ENCODE measurements at places on chromosomes 12 and 14.

DNA sequence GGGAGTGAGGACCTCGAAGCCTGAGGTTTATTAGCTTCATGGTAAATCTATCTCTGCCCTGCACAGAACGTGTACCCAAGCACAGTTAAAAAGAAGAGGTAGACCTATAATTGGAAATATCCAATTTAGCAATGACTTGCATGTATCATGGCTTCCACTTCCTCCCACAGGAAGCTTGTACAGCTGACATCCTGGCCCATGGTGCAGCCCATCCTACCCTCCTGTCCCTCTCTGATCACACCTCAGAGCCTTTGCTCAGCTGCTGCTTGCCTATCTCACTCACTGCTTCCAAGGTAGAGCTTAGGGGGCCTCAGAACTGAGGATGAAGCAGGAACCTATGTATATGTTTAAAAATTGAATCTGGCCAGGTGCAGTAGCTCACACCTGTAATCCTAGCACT lies 4.3 kb upstream of the BCDIN3D start:
- DNase-seq: no peak

- DNase-seq: peak; percentile 16
Measured at GRCh38 chr12:69243099-69244084, 4.0 kb downstream of the CPSF6 start.

DNA sequence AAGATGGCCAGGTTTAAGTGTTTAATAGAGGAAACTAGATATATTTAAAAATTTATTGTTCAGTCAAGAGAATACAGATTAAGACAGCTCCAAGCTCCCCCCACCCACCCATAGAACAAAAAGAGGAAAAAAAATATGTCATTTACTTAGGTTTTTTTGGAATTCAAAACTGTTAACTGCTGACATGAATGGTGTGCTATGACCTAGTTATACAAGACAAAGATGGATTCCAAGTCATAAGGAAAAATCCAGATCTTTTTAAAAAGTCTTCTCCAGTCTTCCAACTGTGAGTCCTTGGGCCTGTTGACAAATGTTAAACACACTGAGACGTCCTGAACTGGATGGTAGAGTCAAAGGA lies 1.3 kb upstream of the SETD1B start:
- DNase-seq: no peak

- no peak for DNase-seq
Measured at GRCh38 chr12:72274931-72275330, 2.8 kb downstream of the TRHDE start.

DNA sequence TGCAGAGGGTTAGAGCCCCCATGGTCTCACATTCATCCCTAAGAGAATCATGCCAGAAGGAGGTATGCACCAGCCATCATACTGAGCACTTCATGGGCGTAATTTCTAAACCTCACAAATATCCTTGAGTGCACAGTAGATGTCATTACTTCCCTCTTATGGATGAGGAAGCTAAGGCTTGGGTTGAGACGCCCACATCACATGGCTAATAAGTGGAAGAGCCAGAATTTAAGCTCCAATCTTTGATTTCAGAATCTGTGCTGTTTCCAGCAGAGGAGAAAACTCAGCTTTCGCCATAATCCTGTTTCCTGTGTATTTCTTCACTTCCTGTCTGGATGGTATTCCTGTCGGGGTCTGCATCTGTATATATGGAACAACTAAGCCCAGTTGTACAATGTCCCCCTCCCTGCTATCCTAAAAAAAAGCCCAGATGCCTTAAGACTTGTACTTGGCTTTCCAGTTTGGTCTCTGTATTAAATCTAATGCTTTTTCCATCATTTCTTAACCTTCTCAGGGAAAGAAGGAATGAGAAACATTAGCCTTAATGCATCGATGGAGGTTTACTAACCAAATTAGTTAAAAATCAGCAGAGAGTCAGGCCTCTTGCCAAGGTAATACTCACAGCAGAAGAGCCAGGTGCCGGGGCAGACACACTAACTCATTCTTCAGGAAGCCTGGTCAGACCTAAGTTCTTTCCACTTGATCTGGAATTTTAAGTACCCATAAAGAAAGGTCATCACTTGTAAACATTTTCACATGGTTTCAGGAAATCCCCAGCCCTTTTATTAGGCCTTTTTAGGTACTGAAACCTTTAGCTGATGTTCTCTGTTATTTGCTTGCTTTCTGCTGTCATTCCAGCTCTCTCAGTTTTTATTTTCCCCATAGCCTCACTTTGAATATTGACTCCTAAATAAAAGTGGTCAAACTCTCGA lies 5.3 kb downstream of the ISCU start:
- no peak for DNase-seq

DNA sequence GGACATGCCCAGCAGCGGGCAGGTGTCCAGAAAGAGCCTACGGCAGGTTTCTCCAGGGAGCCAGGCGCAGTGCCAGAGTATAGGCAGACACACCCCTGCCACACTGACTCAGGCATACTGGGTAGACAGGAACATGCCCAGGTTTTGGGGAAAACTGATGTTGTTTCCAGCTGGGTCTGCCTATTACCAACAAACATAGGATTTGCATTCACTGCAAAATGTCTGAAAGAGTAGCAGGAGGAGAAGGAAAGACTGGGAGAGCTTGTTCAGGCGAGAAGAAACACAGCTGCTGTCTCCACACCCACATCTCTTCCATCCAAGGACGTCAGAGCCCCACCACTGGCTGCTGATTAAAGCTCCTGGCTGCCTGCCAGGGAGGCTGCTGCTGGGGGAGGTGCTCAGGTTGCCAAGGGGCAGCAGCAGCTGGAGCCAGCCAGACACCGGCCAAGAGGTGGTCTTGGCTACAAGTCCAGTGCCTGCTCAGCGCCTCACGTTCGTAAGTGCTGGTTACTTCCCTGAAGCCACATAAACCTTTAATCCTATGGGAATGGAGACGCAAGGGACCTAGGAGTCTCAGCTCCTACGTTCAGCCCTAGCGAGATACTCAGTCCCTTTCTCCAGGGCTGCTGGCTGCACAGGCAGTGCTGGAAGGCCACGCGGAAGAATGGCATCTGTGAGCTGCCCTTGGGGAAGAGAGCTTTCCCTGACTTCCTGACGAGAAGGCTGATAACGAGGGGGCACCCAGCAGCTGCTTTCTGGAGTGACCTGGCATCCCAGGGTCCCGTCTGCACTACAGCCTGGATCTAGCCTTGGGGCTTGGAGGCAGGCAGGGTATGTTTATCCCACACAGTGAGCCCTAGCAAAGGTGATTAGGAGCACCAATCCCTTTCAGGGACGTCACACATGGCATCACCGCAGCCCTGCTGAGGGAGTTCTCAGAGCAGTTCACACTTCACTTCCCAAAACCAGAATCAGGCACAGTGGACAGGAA lies 58.1 kb downstream of the PLEKHG3 start:
- DNase-seq: no peak

DNA sequence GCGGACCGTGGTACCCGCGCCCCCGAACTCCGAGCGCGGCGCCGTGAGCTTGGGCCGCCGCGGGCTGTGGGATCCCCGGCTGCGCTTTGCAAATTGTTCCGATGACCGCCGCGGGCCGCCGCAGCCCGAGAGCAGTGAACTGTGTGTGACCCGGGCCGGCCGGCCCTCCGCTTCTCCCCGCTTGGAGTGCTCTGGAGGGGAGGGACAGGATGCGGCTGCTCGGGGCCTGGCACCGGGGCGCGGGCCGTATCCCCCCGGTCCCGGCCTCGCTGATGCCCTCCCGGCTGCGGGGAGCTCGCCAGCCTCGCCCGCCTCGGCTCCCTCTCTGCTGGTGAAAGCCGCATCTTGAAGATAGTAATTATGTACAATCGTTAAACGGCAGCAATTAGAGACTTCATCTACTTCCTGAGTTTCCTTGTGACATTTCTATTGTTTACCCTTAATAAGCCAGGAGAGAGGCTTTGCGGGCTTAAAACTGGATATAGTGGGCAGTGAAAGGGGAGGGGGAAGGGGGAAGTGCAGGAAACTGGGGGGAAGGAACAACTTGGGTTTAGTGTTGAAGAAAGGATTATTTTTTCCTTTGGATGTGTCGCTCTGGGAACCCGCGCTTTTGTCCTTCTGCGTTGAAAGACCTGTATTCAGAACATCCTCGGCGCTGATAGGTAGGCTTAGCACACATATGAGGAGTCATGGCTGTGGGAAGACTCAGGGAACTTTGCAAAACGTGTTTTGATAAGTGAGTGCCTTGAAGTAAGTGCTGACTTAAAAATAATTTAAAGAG lies 1.2 kb downstream of the PELI2 start:
- DNase-seq: no peak

DNA sequence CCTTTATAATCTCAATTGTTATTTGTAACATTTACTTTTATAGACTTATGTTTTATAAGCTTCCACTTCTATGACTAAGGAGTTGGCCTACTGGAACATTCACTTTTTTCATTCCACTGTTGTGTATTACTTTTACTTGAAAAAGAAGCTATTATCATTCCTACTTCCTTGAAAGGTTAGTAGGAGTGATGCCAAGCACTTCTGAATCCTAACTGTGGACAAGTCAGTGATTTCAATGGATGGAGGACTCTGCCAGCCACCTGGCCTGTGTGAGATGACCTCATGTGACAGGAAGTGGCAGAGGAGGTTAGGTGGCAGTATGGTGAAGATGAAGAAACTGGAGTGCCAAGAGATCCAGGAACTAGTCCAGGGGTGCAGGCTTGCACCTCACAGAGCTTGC lies 46.0 kb downstream of the TECPR2 start:
- DNase-seq: no peak

DNA sequence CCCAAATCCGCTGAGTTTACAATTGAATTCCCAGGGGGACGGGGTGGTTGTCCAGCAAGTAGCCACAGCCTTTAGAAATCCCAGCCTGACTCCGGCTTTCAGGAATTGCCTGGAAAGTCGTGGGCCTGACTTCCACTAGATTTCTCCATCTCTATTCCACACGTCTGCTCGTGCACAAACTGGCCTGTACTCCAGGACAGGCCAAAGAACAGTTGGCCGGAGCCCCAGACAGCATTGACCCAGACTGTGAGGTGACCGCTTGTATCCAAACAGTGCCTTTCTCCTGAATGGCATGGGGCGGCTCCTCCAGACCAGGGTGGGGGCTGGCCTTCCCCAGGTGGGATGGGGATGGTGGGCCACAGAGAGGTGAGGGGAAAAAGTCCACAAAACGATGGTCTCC lies 62.2 kb downstream of the KDM2B start:
- no peak for DNase-seq

DNA sequence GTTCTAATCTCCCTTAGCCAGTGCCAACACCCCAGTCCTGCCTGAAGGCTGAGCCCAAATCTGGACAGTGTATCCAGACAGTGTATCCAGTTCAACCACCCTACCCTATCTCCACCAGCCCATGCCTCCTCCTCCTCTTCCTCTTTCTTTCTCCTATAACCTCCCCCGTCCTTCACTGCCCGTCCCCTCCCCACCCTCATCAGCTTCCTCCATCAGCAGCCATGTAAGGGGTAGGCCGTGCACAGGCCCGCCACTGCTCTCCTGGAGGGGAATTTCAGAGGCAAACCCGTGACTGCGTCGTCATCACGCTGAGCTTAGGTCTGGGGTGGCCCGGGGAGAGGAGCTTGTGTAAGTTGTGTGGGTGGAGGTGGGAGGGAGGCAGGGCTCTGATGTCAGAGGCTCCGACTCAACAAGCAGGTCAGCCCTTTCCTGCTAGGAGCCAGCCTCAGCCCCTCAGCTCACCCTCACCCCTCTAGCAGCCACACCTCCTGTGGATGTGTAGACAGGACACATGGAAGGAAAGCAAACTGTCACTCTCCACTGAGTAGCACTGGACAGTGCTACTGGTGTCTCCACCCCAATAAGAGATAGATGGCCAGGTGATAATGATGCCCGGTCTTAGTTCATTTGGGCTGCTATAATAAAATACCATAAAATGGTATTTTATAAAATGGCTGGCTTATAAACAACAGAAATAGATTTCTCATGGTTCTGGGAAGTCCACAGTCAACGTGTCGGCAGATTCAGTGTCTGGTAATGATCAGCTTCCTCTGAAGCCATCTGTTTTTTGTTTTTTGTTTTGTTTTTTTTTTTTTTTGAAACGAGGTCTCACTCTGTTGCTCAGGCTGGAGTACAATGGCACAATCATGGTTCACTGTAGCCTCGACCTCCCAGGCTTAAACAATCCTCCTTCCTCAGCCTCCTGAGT lies 50.5 kb downstream of the IRF2BPL start:
- DNase-seq: peak; percentile 87

DNA sequence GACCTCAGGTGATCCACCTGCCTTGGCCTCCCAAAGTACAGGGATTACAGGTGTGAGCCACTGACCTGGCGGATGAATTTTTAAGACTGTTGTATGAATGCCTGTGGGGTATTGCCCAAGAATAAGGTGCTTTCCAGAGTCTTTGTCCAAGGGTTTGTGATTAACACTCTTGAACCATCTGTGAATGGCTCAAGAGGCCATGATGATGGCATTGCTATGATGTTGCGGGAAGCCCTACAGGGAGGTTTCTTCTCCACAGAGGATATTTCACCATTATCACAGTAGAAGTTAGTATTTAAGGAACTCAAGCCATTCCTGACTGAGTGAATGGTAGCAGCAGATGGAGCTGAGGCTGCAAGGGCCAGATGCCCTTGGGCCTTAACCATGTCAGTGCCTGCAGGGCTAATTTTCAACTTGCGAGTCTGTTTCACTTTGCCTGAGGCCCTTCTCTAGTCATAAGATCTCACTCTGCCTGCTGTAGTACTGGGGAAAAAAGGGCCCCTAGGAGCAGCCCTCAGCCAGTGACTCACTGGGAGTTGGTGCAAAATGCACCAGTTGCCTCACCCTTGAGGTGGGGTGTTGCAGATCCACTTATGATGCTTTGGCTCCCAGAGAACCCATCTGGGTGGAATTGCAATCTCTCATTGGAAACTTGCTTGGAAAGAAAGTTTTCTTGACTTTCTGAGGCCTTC lies 108.6 kb upstream of the FLRT2 start:
- DNase-seq: no peak

DNA sequence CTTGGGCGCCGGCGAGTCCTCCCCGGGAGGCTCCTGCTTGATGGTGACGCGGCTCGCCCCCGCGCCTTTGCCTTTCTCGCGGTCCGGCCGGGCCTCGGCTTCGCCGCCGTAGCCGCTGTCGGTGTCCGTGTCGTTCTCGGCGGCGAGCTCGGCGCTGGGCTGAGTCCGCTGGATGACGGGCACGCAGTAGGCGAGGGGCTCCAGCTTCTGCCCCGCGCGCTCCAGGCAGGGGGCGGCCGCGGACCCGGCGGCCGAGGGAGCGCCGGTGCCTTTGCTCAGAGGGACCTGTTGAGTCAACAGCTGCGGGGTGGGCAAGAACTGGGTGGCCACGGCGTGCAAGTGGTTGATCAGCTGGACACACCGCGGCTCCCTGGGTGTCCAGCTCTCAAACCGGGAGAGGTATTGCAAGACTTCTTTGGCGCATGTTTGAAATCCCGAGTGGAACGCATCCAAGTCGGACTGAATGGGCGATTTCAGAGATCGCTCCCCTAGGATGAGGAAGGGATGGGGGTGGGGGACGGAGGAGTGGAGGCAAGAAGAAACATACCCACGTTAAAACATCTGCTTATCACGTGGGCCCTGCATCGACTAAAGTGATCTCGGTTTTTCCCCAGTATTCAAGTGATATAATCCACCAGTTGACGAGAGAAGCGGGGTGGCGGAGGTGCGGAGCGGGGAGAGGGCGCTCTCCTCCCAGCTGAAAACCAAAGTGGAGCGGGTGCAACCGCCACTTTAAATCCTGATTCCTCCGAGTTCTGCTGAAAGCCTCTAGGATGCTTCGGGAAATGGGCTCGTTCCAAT lies 2.0 kb downstream of the BHLHE41 start:
- peak; percentile 28 for DNase-seq

GRCh38 chr14:106564058-106564643 lies 1037.8 kb downstream of the TMEM121 start:
- peak; percentile 72 for DNase-seq

Measured in activated CD4-positive, alpha-beta T cell treated with anti-CD3 and anti-CD28 coated beads, Interleukin-2, amount 50 U/mL, for 16 hours (primary cell).